ENCODE measurements at places on chromosomes 2 and 18.

GRCh38 chr18:8660316-8660715 is 45.0 kb upstream of the MTCL1 start:
- DNase-seq: no peak

DNA sequence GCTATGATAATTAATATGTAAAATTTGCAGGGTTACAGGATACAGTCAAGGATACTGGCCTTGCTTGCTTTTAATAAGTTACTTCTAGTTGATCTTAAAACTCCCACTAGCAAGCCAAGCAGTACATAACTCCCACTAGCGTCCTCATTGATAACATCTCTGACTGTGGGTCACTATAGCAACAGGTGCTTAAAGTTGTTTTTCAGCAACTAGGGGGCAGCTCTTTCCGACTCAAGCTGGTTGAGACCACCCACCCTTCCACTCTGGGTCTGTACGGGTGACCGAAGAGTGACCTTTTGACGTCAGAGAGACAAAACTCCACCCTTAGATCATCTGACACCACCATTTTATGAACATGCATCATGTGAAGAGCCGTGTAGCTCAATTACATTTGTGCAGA is 208.6 kb downstream of the MYO1B start:
- DNase-seq: no peak

DNA sequence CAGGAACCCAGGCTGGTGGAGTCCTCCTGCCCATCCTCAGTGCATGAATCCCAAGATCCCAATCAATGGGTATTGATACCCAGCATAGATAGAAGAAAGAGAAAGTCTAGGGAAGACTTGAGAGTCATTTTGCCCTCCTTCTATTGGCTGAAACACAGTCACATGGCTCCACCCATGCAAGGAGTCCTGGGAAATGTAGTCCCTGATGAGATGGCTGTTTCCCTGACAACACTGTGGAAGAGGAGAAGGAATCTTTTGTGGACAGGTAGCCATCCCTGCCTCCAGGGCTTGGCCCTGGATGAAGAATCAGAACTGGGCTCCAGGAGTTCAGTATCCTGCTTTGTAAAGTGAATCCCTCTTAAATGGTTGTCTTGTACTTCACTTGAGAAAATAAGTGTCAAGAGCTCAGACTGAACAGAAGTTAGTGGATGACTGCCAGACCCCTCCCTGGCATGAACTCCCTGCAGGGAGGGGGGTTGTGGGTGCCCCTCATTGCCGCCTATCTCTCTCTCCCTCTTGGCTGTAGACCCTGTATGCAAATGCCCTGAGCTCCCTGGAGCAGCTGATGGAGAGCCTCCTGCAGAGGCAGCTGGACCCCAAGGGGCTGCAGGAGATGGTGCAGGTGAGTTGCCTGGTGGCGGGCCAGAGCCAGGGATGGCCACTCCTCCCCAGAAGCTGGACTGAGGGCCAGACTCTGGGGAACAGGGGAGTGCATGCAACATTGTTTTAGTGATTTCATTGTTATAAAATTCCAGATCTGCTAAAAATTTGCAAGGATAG is 36.1 kb downstream of the MROH2A start:
- DNase-seq: no peak

GRCh38 chr18:3051718-3052410 is 38.9 kb upstream of the LPIN2 start:
- no peak for DNase-seq

DNA sequence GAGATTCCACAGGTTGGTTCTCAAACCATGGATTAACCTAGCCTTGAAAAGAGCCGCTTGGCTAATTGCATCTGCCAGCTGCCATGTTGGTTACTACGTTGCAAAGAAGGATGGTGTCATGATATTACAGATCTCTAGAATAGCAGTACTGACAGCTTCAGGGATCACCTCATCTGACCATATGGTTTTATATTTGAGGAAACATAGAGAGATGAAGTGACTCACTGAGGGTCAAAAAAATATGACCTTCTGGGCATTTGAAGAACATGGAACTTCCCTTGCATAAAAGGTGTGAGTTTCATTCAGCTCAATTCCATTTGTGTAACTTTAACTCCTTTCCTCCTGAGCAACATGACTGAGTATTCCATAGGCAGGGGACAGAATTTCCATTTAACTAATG is 242.3 kb downstream of the SETBP1 start:
- no peak for DNase-seq

DNA sequence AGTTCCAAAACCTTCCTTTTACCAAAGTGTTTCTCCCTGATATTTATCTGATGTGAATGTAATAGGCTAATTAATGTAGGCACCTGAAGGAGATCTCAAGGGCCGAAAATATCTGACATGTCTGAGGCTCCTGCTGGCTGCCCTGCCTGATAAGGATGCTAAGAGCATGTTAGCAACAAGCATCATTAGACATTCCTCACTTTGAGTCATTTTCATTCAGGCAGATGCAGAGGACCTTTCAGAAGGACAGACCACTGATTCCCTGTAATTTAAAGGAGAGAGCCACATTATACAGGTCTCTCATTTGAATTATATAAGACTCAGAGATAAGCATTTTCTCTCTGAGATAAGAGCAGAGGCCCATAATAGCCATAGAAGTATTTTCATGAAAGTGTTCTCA is 222.4 kb upstream of the NCKAP5 start:
- DNase-seq: no peak

DNA sequence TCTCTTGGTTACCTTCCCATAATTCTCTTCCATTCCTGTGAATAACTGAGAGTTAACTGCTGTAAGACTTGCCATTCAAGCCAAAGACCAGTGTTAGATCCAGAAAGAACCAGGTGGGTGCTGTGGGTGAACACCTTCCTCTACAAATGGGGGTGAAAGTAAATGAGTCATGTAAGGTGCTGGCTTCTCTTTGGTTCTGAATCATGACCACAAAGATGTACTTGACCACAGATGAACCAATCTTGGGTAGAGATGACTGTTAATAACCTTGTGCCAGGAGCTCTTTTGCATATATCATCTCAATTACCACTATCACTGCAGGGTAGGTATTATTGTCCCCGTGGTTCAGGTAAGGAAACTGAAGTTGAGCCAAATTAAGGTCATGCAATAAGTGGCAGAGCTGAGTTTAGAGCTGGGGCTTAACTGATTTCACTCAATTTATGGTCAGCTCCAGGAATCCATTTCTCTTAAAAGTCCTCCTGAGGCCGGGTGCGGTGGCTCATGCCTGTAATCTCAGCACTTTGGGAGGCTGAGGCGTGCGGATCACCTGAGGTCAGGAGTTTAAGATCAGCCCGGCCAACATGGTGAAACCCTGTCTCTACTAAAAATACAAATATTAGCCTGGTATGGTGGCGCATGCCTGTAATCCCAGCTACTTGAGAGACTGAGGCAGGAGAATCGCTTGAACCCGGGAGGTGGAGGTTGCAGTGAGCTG is 244.9 kb upstream of the CXCR4 start:
- DNase-seq: no peak

DNA sequence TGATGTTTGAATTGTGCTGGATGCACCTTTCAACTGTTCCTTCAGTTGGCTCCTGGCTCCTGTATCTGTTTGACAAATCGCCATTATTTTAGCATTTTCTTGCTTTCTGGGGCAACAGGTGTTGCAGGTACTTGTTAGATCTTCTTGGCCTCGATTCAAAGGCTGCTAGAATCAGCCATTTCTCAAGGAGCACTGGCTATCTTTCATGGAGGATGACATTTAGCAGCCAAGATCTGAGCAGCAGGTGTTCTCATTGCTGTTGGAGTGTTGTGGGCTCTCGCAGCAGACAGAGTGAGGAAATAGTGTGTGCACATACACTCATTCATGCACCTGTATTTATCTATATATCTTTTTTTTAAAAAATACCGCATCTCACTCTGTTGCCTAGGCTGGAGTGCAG is 52.2 kb downstream of the INPP5D start:
- no peak for DNase-seq

DNA sequence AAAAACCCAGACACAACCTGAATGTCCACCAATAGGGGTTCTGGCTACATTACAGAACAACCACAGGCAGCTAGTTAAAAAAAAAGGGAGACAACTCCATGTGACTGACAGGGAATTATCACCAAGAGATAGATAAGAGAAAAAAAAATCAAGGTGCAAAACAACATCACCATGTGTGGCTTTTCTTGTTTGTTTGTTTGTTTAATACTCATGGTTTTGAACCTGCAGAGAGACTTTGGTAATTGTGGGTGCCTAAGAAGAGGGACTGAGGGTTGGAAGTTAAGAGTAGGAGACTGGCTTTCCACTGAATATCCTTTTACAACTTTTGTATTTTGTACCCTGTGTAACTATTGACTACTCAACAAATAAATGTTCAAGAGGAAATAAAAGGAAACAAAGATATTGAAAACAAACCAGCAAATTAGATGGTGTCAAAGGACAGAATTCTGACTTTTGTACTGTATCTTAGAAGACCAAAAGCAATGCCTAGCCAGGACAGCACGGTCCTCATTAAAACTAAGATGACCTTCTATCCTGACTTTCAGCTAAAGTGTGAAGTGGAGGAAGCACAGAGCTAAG is 22.5 kb upstream of the DNAJC27 start:
- DNase-seq: no peak

DNA sequence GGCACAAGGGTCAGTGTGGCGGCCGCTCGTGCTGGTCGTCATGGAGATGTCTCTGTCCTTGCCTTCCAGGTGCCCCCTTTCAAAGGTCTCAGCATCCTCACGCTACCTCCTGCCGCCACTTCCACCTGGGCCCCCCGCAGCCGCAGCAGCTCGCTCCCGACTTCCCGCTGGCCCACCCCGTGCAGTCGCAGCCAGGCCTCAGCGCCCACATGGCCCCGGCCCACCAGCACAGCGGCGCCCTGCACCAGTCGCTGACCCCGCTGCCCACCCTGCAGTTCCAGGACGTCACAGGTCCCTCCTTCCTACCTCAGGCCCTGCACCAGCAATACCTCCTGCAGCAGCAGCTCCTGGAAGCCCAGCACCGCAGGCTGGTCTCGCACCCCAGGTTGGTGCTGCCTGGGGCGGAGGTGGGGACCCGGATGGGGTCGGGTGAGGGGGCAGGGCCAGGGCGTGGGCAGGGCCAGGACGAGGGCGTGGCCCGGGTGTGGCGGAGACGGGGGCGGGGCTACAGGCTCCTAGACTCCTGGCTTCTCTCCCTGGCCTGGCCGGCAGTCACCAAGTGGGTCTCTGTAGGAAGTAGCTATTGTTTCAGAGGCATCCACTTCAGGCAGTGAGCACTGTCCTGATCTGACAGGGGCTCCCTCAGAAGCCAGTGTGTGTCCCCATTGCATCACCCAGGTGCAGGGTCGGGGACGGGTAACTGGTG is 223.7 kb downstream of the LOXHD1 start:
- no peak for DNase-seq

DNA sequence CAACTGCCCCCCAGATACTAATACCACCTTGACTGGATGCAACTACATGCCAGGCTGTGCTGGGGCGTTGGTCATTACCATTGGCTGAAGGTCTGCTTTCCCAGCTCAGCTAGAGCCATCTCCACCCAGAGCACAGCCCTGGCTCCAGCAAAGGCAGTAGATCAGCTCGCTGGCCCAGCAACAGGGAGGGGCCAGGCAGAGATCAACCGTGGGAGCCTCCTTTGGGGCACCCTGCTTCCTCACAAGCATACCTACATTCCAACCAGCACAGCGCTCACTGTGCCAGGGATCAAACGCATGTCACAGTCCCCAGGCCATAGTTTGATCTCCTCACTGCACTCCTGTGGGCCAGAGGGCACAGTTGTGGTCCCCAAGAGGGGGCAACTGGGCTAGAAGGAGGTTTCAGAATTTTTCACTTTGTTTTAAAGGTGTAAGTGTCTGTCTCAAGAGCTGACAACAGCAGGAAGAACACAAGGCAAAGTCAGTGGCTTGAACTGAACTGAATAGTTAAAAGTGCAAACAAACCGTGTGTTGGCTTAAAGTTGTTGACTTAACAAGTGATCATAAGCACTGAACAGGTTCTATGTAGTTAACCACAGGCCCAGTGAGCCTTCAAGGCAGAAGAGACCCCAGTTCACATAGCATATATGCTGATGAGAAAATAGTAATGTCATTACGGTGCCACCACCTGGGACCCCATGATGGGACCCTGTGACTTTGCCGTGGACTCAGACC is 70.1 kb upstream of the BZW1 start:
- DNase-seq: no peak

GRCh38 chr2:212908682-212909435 is 242.6 kb downstream of the IKZF2 start:
- DNase-seq: no peak

GRCh38 chr2:881204-881918 is 69.3 kb upstream of the SNTG2 start:
- DNase-seq: no peak

DNA sequence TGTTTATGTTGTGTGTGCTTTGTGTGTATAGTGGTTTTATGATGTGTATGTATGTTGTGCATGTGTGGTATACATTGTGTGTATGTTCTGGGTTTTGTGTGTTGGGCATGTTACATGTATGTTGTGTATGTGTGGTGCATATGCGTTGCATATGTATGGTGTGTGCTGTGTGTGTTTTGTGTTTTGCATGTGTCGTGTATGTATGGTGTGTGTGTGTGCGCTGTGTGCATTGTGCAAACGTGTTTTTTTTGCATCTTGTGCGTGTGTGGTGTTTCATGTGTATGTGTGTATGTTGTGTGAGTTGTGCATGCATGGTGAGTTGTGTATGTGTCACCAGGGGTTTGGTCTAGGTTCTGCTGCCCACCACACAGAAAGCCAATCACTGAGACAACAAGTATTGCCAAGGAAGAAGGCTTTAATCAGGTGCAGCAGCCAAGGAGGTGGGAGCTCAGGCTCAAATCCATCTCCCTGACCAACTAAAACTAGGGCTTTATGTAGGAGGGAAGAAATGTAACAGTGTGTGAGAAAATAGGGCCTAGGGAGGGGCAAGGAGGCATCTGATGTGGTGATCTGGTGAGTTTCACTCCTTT is 115.7 kb downstream of the FAM168B start:
- no peak for DNase-seq

DNA sequence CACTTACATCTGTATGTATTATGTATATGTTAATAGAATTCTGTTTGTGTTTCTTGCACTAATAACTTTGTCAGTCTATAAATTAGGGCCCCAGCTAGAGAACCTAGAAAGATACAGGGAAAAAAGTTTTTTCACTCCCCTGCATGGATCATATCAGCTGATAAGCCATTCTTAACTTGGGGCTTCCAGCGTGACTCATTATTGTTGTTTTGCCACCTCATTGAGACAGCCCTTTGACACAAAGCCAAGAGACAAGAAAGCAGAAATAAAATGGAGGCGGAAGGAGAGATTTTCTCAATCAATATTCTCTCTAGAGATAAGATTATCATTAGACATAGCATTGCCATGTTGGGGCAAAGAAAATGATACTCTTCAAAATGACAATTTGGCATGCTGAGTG is 93.4 kb downstream of the AKAIN1 start:
- DNase-seq: no peak
